ENCODE measurements at places on chromosomes 2 and 18.

GRCh38 chr2:60140185-60140584 lies 413.3 kb downstream of the BCL11A start:
- no peak for DNase-seq

GRCh38 chr18:46680784-46681695 lies 24.0 kb upstream of the LOXHD1 start:
- no peak for DNase-seq

- DNase-seq, result no peak
Observed at GRCh38 chr2:190783513-190784263, 96.9 kb upstream of the GLS start.

DNA sequence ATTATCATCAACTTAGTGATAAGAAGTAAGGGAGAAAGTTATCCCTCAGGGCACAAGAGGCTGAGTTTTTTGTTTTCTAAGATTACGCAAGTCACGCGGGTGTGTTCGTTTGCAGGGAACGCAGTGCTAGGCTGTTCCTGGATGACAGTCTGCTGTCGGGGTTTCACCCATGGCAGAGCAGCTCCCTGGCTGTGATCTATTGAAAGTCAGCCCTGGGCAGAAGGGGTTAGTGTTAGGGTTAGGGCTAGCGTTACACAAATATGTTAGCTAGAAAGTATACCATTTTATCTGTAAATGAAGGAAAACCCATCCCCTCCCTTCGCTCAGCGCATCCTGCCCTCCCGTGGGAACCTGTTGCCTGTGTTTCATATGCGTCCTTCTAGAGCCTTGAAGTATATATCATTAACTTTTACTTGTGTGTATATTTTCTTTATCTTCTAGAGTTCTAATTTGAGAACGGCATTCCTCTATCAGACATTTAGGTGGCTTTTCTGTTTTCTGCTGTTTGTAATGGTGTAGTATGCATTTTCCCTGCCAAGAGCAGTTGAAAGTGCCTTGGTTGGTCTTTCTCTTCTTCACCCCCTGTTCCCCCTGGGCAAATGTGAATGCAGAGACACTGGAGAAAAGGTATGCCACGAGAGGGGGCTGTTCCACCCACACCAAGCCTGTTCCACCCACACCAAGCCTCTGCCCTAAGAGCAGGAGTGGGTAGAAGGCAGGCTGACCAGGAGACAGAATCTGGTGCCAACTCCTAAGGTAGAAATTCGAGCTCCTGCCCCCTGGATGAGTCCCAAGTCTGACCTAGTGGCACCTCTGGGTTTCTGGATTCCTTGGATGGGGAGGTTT lies 47.0 kb downstream of the ARMC9 start:
- no peak for DNase-seq

GRCh38 chr2:130370490-130370889 lies 14.6 kb downstream of the PTPN18 start:
- no peak for DNase-seq

DNA sequence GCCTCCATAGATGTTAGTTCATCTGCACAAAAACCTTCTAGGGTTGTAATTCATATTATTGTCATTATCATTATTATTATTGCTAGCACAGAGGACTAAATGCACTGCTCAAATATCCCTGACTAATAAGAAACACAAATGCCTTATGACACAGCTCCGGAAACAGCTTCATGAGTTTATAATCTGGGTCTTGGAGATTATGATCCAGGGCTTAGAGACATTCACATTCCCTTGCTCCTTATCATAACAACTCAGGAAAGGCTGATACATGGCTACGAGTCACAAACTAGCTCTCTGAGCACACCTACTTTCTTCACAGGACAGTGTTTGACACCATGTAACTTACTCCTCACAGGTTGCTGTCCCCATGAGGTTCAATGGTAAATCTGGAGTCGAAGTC lies 102.2 kb upstream of the TTC39C start:
- DNase-seq, result no peak

DNA sequence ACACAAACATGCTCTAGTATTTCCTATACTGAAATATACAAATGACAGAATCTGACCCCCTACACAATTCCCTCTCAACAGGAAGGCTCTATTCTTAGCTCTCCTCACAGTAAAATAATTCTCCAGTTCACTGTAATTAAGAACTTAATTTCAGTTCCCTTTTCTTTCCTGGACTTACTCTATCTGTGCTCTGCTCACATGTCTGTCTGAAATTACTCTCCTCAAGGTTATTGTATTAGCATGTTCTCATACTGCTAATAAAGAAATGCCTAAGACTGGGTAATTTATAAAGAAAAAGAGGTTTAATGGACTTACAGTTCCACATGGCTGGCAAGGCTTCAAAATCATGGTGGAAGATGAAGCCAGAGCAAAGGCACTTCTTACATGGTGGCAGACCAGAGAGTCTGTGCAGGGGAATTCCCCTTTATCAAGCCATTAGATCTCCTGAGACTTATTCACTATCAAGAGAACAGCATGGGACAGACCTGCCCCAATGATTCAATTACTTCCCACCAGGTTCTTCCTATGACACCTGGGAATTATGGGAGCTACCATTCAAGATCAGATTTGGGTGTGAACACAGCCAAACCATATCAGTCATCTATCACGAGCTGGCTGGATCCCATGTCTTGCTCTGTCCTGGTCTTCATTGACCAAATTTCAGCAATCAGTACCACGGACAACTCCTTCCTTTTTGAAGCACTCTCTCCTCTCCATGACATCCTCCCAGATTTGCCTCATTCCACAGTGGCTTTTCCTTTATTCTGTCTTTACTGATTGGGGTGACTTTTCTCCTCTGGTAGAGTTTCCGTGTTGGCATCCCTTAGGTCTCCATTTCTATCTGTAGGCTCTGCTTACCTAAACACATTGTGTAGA lies 110.9 kb downstream of the GALR1 start:
- DNase-seq, result no peak

DNA sequence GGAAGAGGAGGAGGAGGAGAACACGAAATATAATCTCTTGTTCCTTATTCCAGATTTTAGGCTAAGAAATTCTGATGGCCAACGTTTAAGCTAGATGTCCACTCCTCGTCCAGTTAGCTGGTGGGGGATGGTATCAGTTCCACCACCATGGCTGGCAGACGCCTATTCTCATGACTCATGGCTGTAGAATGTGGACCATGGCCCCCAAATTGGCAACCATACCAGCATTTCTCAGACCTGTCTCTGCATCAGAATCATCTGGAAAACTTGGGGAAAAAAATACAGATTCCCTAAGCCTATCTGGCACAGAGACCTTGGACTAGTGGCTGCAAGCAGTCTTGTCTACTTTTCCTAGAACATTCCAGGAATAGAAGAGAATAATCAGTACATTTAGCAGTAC lies 267.7 kb upstream of the SIX2 start:
- DNase-seq, result no peak

DNA sequence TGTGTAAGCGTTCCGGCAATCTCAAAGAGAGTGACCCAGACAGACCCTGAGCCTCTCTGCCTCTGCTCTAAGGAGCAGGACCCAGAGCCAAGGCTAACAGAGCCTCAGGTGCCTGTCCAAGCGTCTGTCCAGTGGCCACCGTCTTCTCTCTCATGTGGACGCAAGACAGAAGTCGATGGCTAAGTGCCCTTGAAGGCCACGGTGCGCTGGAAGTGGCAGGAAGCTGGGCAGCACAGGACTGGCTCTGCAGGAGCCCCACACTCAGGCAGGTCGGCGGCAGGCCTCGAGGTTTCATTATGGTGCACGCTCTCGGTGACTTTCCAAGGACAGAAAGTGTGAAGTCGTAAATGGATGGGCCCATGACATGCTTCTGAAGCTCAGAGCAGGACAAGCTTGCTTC lies 49.1 kb downstream of the HDAC4 start:
- DNase-seq, result no peak

GRCh38 chr2:54437588-54437987 lies 18.5 kb upstream of the SPTBN1 start:
- no peak for DNase-seq

DNA sequence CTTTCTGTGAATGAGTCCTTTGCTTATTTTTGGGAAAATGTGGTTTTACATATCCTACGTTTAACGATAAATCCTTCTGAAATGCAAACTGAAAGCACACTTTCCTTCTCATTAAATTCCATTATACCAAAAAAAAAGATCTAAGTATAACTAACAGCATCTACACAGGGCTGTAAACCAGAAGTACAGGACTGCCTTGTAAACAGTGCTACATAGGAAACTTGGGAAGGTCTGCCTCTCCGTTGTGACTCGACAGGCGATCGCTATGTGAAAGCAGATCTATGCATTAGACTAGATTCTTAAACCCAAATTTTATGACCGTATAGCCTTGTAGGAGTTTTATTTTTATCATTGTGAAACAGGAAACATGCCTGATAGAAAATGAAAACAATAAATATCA lies 690.5 kb downstream of the ARHGAP15 start:
- DNase-seq, result no peak

- DNase-seq, result no peak
Observed at GRCh38 chr2:68845043-68845442, 26.2 kb downstream of the BMP10 start.

DNA sequence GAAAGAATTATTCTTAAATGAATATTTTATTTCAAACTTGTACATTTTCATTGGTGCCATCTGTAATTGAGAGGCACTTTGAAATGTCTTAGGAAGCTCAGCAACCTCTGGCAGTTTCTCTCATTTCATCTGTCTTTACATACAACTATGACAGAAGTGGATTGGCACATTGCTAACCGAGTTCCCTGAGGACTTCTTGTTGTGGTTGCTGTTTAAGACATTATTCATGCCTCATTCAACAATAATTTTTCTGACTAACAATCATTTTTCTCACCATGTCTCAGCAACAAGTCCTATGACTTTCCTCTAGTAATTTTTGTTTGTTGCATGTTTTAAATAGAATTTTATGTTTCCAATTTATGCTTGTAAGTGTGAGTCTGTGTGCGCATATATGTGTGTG lies 284.0 kb upstream of the CWC22 start:
- DNase-seq, result no peak

DNA sequence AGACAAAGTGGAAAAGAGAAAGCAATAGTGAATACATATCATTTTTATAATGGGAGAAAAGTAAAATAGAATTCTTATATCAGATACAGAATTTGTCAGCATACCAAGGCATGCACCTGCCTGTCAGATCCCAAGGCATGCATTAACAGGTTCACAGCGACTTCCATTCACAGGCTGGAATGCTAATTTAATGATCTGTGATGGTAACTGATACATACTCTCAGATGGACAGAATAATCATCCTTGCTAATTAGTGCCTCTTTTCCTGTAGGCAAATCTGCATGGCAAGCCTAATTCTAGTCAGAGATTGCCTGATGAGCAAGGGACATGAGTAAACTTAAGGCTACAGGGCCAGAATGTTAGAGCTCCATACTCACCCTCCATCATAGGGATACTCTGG lies 76.1 kb downstream of the PRKRA start:
- no peak for DNase-seq

- DNase-seq, result no peak
Observed at GRCh38 chr2:142188562-142188961, 57.7 kb upstream of the LRP1B start.

GRCh38 chr2:239245872-239246721 lies 154.7 kb downstream of the HDAC4 start:
- no peak for DNase-seq

DNA sequence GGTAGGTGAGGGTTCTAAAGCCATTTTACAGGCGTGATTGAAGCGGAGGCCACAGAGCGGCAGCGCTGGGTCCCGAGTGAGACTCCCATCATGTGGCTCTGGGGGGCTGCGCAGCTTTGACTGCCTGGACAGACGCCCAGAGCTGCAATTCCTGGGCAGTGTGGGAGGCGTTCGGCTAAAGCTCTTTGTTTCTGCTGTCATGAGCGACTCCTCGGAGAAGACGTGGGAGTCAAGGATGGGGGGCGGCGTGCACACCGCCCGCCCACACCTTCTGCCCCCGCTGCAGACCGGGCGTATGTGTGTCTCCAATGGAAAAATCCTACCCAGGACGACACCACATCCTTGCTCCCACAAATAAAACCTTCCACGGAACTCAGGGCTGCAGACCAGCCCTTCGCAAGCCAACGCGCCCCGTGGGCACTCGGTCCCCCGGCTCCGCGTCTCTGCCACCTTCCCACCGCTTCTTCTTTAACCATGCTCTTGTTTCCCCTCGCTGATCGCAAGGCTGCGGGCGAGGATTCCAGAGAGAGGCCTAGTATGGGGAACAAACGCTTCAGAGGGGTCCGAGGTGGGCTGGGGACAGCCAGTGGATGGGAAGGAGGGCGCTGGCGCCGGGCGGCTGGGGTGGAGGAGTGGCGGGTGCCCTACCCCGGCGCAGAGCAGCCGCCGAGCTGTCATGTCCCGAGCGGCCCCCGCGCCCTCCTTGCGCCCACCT lies 680 bp upstream of the LBH start:
- no peak for DNase-seq

GRCh38 chr18:33404244-33404873 lies 36.2 kb downstream of the CCDC178 start:
- no peak for DNase-seq

GRCh38 chr2:241300000-241300399 lies 15.5 kb downstream of the HDLBP start:
- DNase-seq, result peak; percentile 22

DNA sequence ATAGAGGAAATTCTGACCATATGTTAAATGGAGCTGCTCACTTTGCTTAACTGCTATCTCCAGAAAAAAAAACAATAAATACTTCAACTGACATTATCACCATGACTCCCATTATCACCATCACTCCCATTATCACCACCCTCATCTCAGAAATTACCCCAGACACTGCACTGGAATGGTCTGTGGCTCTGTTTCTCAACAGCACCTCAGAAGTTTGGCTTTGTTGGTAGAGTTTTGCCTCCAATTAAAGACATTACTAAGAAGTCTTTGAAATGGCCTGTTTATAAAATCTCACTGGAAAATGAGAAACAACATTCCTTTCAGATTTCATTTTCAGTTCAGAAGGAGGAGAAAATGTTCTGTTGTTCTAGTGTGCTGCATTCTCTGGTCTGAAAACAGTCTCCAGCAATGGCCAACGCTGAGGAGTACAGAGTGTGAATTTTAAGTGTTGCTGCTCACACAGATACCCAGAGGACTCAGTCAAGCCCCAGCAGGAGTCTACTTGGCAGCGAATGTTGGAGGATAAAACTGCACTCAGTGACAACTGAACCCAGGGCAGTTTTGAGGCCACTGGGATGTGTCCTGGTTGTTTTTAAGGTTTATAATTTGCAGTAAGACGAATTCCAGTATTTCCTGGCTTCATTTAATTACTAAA lies 364.5 kb upstream of the CDH2 start:
- DNase-seq, result no peak

- no peak for DNase-seq
Observed at GRCh38 chr18:48690494-48690893, 151.7 kb downstream of the CTIF start.

DNA sequence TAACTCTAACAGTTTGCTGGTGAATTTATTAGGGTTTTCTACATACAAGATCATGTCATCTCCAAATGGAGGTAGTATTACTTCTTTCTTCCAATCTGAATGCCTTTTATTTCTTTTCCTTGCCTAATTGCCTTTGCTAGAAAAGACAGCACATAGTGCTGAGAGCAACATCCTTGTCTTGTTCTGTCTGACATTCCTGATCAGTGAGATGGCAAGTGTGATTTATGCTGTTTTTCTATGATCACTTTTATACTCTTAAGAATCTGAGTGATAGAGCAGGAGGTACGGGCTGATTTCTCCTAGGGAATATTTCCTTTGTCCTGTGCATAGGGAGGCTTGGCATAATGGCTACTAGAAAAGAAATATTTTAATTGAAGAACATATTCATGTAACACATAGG lies 17.3 kb downstream of the LYPD6B start:
- DNase-seq, result no peak
